ENCODE measurements at places on chromosomes 7 and 10.

DNA sequence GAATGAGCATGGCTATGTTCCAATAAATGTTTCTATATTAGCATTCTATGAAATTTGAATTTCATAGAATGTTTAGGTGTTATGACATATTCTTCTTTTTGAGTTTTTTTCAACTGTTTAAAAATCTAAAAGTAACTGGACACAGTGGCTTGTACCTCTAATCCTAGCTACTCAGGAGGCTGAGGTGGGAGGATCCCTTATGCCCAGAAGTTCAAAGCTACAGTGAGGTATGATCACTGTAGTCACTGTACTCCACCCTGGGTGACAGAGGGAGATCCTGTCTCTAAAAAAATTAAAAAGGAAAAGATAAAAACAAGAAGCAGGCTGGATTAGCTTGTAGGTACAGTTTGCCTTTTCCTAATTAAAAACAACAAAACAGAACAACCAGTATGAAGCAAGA, 95.1 kb downstream of the NRBF2 start:
- no peak for DNase-seq

GRCh38 chr10:43822631-43823580, 174.2 kb upstream of the ZNF32 start:
- peak; percentile 61 for DNase-seq

DNA sequence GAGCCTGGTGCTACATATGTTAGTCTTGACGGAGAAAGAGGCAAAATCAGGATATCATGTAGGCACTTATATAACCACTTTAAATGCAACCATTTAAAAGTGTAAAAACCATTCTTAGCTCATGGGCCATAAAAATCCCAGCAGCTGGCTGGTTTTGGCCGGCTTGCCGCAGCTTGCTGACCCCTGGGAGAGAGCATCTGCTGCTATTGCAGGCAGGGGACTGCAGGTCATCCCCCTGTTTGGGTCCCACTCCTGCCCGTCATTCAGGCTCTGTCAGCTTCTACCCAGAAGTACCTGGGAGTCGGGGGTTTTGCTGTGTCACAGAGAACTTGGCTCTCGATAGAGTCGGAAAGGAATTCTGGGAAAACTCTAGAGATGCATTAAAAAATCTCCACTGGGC, 187.4 kb downstream of the CUX1 start:
- no peak for DNase-seq

DNA sequence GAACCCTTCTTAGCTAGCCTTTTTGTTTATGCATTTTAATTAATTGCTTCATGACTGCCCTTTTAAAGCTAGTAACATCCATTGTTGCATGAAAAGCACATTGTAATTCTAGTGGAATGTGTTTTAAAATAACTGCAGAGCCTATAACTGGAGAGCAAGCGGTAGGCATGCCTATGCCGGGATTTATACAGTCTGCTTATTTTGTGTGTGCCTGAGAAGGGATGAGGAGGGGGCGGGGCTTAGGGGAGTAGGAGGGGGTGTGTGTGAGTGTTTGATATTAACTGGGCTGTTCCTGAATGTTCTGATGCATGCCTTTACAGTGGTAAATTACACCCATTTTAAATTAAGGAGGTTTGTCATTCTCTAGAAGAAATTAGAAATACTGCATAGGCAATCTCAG, 208.1 kb downstream of the TCF7L2 start:
- peak; percentile 54 for DNase-seq

GRCh38 chr7:14899030-14899429, 3.5 kb downstream of the DGKB start:
- no peak for DNase-seq

- no peak for DNase-seq
These were observed 14.4 kb upstream of the ATP6V0E2 start for GRCh38 chr7:149859369-149859768.

DNA sequence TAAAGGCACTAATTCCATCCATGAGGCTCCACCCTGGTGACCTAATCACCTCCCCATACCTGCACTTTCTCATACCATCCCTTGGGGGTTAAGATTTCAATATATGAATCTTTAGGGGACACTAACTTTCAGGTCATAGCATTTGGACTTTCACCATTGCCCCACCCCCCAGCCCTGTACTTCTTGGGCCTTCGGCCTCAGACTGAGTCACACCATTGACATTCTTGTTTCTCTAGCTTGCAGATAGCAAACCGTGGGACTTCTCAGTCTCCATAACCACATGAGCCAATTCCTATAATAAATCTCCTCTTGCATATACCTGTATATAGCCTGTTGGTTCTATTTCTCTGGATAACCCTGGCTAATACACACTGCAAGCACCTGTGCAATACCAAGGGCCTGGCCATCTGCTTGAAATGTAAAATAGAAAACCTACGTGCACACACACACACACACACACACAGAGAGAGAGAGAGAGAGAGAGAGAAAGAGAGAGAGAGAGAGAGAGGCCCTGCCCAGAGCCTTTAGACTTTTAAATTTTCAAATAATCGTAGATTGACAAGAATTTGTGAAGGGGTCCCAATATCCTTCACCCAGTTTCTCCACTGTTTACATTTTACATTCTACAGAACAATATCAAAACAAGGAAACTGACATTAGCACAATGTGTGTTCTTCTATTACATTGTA, 25.3 kb downstream of the ANXA8 start:
- no peak for DNase-seq

GRCh38 chr7:23713285-23714149, 3.5 kb downstream of the STK31 start:
- DNase-seq = no peak

- DNase-seq = no peak
These were observed 109.6 kb downstream of the SRPK2 start for GRCh38 chr7:105278973-105279687.

GRCh38 chr10:34918776-34919315, 103.8 kb upstream of the PARD3 start:
- DNase-seq = no peak

DNA sequence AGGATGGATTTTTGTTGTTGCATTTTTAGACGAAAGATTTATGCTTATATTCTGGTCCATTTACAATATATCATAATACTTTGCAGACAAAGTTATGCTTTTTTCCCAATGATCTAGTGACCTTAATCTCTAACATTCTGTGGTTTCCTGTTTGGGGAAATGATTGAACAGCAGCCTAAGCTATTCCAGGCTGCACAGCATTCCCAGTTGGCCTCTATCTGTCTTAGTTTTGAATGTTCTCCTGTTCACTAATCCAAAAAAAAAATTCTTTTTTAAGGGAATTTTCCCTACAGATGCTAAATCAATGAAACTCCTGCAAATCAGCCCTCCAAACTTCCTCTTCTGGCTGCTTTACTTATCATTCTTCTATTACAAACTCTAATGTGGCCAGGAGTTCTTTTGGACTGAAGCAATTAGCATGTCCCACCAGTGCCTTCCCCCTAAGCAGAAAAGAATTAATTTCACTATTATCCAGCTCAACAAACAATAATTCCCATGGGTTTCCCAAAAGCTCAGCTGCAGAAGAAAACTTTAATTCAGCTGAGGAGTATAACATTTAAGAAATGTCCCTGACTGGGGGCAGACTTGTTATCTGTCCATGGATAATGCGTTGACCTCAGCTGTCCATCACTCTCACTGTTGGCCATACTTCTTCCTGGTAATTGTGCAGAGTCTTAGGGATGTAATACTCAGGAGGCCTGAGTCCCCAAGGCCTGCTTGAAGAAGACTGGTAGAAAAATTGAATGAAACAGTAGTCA, 81.9 kb upstream of the TRIL start:
- DNase-seq = no peak

DNA sequence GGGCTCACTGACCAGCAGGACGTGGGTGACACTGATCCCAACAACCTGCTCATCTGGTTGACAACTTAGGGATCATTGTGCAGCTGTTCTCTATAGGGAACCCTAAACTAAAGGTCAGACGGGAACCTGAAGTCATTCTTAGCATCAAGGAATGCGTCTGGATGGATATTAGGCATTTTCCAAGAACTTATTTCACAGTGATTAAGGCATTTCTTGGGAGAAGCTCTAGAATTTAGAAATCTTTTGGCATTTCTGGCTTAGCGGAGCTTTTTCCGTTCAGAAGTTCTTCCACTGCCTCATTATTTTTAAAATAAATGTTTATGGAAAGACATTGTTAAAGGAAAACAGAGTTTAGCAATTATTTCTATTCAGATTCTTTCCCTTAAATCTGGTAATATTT, 303.3 kb upstream of the IGFBP3 start:
- DNase-seq = no peak

DNA sequence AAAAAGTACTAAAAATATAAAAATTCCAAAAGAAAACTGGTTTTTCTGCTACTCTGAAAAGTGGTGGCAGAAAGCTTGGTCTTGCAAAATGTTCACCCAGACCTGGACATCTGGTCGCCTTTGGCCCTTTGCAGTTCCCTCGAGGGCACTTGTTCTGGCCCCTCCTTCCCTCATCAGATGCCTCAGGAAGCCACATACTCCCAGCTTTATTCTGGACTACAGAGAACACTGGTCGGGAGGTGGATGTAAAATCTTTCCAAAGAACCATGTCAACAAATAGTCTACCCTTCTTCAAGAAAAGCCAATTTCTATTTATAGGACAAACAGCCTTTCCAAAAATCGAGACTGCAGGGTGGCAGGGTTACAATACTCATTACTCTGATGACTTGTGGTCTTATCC, 726.1 kb downstream of the TNS3 start:
- no peak for DNase-seq

DNA sequence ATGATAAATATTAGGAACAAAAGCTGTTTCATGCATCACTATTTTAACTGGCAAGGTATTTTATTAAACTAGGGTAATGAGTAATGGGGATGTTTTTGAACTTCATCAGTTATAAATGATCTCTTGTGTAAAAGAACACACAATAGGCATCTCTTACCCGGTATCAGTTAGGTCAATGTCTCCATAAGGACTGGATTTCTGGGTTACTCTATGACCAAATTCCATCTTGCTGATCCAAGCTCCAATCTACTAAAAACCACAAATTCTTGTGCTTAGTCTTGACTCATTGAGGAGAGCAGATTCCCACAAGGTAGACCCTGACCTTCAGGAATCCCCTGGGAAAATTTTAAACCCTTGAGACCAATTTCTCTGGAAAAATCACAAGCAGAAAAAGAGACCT, 1167.7 kb downstream of the XPNPEP1 start:
- no peak for DNase-seq

DNA sequence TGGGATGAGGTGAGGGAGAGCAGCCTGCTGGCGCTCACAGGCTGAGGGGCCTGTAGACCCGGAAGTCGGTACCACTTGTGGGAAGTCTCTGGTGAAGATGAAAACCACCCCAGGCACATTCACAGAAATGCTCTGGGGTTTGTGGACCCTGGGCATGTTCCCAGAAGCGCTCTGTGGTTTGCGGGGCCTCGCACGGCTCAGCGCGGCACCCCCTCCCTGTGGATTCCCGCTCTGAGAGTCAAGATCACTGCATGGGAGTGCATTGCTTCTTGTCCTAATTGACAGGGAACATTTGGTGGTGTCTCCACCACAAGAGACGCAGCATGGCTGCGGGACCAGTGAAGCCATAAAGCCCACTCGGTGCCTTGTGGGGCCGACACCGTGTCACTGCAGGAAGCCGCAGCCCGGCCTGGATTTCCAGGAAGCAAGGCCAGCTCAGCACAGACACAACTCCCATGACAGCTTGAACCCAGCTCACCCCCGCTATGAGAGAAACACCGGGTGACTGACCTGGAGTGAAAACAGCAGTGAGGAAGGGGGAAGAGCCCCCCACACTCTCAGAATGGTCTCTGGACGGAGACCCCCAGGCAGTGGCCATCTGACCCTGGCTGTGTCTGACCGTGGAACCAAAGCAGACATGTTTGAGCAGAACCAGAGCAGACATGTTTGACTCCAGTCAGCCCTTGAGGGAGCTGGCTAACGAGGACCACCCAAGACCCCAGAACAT, 157.2 kb downstream of the PTPRN2 start:
- DNase-seq = no peak

GRCh38 chr10:117217196-117217761, 20.0 kb downstream of the KCNK18 start:
- DNase-seq = no peak

- DNase-seq = no peak
These were observed 14.9 kb downstream of the MAT1A start for GRCh38 chr10:80274396-80275134.

GRCh38 chr7:149456506-149457421, 4.1 kb downstream of the ZNF777 start:
- no peak for DNase-seq

- no peak for DNase-seq
These were observed 261.6 kb downstream of the ZEB1 start for GRCh38 chr10:31580646-31581045.

DNA sequence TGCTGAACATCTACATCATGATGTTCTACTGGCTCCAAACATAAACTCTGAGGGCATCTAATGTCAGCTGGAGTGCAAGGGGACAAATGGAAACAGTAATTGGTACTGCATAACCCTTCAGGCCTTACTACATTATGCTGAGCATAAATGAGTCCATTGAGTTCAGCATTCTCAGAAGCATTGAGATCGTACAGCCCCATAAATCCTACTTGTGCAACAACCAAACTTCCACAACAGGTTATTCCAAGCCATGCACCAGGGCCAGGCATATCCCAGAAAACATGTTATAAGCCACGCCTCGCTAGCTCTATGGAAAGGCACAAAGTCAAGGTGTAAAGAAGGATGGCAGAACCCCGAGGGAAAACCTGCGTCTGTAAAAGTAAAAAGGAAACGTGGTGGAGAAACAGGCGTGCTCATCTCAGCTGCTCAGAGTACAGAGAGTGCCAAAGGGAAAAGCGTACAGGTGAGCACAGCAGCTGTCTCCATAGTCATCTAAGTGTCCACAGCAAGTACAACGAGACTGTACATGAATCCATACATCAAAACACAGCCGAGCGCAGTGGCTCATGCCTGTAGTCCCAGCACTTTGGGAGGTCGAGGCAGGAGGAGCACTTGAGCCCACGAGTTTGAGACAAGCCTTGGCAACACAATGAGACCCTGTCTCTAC, 124.6 kb downstream of the PARD3 start:
- DNase-seq = no peak

- no peak for DNase-seq
These were observed 714.0 kb upstream of the GHITM start for GRCh38 chr10:83425306-83425705.

GRCh38 chr10:77049896-77050295, 587.7 kb downstream of the KCNMA1 start:
- no peak for DNase-seq

DNA sequence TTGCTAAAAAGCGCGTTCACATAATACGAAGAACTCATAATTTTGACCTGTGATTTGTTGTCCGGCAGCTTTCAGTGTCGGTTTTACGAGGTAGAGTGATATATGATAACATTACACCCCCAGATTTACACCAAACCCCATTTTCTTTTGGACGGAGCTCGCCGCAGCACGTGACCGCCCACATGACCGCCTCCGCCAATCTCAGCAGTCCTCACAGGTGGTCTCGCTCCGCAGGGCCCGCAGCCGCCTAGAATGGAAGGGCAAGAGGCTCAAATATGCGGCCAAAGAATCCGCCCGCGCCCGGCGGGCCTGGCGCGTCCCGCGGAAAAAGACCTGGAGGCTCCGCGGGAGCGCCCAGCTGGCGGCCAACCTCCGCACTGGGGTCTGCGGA, at the start of gene HOXA7:
TSS of gene HOXA7 (minus strand) at position 168 of the 391 bp plus-strand sequence. CDS start at position 38, 130 bp downstream.
- DNase-seq = peak; percentile 93

DNA sequence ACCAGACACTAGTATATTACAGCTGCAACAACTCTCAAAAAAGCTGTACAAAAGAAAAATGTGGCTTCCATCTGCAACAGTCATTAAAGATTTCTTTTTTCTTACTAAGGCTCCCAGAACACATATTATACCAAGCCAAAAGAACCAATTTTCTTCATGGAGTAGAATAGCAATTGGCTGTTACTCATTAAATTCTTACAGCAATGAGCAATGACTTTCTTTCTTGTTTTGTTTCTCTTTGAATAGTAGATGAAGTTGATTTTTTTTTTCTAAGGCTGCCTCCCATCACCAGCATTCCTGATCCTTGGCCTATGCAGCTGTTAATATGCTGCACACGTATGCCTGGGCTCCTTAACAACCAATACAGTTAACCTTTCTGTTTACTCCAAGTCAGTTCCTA, 36.6 kb upstream of the SPOCK2 start:
- peak; percentile 96 for DNase-seq

Measured in lung (tissue), 17 donors.